Mesenteric fat pad (tissue), 1 donor: ENCODE measurements at places on chromosomes 11 and 22. TPM values are rescaled to one million over a fixed set of nuclear protein-coding genes. Genes with fewer than 3 reads are reported as not detected.
A peak's percentile ranks its signal among the peaks of the same experiment; 100 is the strongest.

MRPL16 gene
- 39.5 TPM for total RNA-seq

FLRT1 gene
- not detected for total RNA-seq

KRTAP5-10 gene
- total RNA-seq, result not detected

DAGLA gene
- 3.3 TPM for total RNA-seq

KRTAP5-1 gene
- not detected for total RNA-seq

WNT11 gene
- total RNA-seq, result 34.1 TPM

KRTAP5-2 gene
- not detected for total RNA-seq

DNA sequence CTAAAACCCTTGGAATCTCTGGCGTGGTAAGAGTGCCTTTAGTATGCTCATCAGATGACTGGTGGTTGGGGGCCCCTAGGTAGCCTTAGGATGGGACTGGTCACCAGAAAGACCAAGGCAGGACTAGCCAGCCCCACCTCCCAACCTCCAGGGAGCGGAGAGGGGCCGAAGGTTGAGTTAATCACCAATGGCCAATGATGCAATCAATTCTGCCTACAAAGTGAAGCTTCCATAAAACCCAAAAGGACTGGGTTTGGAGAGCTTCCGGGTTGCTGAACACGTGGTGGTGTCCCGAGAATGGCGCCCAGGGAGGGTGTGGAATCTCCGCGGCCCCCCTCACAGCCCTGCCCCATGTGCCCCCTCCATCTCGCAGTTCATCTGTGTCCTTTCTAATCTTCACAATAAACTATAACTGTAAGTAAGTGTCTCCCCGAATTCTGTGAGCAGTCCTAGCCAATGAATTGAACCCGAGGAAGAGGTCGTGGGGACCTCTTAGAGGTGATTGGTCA is 66.4 kb upstream of the SLC22A12 start:
- peak; percentile 82 for DNase-seq

GRCh38 chr11:27414644-27415043 is 51.6 kb upstream of the CCDC34 start:
- DNase-seq, result no peak

- DNase-seq, result no peak
Observed at GRCh38 chr11:104155375-104155774, 8.6 kb downstream of the PDGFD start.

DNA sequence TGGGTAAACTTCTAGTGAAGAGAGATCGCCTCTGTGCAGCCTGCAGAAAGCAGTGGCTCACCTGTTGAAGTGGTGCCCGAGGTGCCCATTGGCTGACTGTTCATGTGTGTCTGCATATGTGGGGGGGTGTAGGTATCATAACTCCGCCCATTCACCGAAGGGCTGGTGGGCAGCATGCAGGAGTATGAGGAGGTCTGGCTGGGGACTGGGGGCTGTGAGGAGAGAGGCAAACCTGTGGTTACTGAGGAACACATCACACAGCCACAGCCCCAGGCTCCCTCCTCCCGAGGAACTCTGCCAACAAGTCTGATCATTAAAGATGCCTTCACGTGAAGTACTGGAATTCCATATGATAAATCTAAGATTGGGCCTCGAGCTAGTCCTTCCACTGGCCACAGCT is 20.5 kb downstream of the PAX6 start:
- no peak for DNase-seq

DNA sequence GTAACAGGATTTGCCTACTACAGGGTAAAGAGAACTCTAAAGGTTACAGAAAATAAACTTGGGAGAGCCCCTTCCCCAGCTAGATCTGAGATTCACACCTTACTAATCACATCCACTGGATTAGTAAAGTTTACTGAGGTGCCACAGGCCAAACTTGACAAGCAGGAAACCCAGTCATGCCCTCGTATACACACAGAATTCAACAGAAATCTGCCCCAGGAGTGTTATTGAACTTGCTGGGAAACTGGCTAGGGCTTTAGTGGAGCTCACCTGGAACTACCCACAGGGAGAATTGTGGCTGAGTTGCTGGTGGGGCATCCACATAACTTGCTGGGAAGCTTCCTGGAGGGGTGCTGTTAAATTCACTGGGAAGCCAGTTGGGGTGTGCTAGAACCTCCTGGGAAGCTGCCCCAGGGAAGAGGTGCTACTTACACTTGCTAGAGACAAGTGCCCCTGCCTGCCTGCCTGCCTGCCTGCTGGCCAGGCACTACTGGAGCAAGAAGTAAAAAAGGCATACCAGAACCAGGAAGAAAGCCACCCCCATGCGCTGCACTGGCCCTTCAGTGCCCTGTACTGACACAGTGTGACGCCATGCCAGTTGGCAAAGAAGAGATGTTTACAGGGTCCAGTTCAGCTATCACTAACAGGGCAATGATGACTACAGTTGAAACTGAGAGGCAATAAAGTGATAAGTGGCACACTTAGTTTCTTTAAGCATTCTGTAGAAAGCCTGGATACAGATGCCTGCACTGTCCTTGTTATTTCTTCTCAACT is 106.5 kb downstream of the ALX4 start:
- no peak for DNase-seq

- DNase-seq, result no peak
Observed at GRCh38 chr11:34972892-34973291, 56.5 kb downstream of the PDHX start.

GRCh38 chr11:46489656-46490560 is 98.3 kb upstream of the CHRM4 start:
- no peak for DNase-seq

DNA sequence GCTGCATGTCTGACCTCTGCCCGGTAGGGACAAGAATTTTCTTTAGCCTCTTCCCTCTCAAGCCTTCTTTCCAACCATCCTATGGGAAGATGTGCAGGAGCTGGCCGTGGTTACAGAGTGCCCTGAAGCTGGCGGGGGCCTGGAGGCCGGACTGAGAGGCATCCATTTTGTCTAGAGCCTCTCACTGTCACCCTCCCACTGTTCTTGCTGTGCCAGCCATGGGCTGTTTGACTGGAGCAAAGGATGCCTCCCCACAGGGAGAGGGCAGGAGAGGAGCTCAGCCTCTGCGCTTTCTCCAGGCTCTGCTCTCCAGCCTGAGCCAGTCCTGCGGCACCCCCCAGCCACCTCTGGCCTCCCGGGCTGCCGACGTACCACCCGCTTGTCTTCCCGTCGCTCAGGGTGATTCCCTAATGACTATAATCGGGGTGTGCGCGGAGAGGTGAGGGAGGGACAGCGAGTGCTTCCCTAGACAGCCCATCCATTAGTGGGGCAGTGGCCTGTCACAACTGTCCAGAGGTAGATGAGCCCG is 123.8 kb downstream of the NECTIN1 start:
- DNase-seq, result no peak

DNA sequence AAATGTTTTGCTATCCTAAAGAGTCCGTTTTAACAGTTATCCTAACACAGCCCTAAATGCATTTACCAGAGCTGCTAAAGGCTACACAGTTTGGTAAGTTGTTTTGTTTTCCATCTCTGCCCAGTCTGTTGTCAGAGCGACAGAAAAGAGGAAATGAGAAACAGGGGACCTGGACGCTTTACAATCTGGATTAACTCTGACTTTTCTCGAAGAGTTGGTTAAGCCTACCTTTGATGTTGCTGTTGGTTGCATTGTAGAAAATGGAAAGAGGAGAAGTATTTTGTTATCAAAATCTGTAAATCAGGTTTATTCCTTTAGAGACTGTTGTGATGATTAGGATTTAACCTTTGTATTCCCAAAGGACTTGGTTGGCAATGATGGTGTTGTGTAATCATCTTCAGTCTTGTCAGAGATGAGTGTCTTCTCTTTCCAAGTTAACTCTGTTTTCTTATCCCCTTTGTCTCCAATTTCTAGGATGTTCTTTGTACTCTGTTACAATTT is 481 bp downstream of the ANGPTL5 start:
- no peak for DNase-seq

DNA sequence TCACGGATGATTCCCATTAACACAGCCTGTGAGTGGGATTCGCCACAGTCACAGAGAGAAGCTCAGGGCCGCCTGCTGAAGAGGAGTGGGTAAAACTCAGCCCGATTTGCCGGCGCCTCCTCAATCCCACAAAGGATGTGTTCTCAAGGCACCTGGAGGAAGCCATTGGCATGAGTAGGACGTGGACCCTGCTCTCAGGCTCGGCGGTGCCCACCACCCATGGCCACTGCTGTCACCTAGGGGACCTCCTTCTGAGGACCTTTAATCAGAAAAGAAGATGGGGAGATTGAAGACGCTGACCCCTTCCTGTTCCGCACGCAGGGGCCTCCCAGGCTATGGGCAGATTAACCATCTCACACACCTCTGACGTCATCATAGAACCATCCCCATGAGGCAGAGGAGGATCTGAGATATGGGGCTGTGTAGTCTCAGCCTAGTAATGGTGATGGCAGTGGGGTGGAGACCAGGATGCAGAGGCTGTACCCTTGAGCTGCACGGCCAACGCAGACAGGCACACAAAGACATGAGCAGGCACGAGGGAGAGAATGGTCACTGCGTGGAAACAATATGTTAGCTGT is 571.8 kb downstream of the BRD1 start:
- DNase-seq, result peak; percentile 72

GRCh38 chr11:41400819-41401382 is 58.6 kb downstream of the LRRC4C start:
- no peak for DNase-seq

- DNase-seq, result no peak
Observed at GRCh38 chr22:44325718-44326490, 13.2 kb upstream of the SHISAL1 start.
